Pons (tissue), 1 donor: ENCODE measurements at places on chromosomes 12 and 14.
A peak's percentile ranks its signal among the peaks of the same experiment; 100 is the strongest.

DNA sequence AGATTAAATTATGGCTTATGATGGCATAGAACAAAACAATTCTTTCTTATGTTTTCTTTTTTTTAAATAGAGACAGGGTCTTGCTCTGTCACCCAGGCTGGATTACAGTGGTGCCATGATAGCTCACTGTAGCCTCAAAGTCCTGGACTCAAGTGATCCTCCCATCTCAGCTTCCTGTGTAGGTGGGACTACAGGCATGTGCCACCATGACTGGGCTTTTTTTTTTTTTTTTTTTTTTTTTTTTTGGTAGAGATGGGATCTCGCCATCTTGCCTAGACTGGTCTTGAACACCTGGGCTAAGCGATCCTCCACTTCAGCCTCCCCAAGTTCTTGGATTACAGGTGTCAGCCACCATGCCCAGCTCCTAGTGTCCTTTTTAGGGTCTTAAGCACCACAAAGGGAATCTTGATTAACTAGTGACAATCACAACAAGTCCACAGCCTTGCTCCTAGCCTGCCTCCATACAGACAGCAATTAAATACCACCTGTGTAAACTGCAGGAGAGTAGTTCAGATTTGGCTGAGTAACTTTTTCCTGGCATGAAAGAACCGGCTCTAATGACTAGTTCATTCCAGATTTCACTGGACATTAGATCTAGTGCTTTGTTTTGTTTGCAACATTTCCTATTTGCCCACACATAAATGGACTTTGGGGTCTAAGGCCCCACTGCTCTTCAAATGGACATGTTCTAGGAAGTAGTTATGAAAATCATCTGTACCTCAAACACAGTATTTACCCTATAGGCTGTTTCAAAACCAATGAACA lies 61.6 kb downstream of the SH2B3 start:
- DNase-seq, result no peak

- DNase-seq, result no peak
These were observed 239.9 kb upstream of the MIS18BP1 start for GRCh38 chr14:45492876-45493275.

DNA sequence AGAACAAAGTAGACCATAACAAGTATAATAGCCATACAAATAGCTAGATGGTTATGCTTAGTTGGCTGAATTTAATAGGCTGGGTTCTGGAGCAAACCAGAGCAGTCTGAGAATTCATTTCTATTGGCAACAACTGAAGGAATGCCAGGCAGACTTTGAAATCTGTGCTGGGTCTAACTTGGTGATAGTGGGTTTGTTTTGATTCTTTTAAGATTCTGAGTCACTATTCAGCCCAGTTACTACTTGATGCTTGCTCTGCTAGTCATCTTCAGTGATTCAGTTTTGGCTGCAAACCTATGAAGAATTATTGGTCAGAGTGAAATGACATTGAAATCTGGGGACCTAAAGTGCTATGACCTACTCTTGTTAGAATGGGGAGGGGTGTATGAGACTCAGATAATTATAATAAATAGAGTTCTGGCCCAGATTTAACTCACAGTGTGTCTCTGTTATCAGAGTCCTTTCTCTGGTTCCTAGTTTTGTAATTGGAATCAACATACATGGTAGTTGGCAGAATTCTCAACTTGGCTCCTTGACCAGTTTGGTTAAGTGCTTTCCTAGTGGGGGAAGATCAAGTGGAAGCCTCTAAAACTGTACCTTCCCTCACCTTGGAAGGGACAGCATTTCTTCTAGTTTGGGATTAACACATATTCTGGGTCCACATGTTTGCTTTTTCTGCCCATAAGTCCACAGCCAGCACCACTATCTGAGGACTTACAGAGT lies 43.5 kb downstream of the MNAT1 start:
- DNase-seq, result no peak

- DNase-seq, result peak; percentile 34
These were observed 316.4 kb downstream of the NOVA1 start for GRCh38 chr14:26281280-26281998.

- no peak for DNase-seq
These were observed 260.3 kb upstream of the DIO3 start for GRCh38 chr14:101301011-101301410.

DNA sequence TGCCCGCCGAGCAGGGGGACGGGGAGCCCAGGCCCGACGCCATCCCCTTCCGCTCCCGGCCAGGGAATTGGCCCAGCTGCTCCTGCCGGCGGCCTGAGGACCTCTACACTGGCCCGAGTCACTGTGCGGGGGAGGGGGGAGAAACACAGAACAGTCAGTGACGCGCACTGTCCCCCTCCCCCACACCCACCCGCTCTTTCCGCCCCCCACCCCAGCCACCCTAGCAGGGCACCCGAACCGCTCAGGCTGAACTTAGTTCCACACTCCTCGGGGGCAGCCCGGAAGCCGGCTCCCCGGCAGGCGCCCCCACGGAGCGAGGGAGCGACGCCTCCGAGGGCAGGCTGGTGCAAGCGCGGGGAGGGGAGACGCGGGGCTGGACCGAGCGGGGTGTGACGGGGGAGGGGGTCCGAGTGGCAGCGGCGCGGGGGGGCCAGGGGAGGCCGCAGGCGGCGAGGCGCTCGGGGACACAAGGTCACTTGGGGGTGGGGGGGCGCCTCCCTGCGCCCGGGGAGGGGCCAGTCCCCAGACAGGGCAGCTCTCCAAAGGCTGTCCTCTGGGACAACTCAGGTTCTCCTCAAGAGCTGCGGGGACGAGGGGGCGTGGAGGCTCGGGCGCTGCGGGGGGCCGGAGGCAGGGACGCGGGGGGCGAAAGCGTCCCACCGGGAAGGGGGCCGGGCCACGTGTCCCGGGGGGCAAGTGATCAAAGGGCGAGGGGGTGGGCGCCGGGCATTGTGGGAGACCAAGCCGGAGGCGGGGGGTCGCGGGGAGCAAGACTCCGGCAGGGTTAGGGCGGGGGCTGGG lies 648 bp downstream of the CHD4 start:
- DNase-seq, result no peak
